M059J (cell line): ENCODE measurements at places on chromosomes 5 and 9.
A peak's percentile ranks its signal among the peaks of the same experiment; 100 is the strongest.

DNA sequence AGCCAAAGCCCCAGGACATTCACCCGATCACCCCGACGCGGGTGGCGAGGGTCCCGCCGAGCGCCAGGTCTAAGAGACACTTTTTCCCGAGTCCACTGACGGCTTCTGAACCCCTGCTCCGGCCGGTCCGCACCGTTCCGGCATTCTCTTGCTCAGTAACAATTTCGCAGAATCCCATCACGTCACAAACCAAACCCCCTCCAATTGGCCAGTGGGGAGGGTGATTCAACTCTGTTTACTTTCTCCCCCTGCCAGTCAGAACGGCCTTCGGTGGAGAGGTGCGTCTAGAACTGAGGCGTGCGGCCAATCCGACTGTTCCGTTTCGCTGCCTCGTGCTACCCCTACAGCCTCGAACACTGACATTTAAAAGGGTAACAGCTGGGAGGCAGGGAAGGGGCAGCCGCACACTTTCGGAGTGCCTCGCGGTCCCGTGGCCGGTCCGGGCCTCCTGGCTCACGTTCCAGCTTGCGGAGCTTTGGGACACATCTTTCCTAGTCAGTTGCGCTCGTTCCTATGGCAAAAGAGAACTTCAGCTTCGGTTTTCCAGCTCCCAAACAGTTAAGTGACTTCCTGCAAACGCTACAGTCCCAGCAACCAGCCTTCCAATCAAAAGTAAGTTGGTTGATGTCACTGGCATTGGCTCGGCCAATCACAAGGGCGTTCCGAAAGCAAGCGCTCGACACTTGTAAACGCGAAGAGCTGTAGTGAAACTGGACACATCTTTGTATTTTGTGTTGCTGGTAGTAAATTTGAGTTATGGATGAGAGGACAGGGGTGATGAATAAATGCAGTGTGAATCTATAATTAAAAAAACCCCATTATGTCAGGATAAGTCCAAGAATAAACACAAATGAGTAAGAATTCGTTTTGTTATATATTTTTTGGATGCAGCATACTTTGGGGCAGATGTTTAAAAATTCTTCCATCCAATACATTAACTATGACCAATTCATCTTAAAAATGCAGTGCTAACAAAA lies at the start of gene KLF9:
TSS of gene KLF9 (minus strand) at position 859 of the 977 bp plus-strand sequence. CDS start 1,294 bp downstream, outside the sequence.
- peak; percentile 98 for DNase-seq

DNA sequence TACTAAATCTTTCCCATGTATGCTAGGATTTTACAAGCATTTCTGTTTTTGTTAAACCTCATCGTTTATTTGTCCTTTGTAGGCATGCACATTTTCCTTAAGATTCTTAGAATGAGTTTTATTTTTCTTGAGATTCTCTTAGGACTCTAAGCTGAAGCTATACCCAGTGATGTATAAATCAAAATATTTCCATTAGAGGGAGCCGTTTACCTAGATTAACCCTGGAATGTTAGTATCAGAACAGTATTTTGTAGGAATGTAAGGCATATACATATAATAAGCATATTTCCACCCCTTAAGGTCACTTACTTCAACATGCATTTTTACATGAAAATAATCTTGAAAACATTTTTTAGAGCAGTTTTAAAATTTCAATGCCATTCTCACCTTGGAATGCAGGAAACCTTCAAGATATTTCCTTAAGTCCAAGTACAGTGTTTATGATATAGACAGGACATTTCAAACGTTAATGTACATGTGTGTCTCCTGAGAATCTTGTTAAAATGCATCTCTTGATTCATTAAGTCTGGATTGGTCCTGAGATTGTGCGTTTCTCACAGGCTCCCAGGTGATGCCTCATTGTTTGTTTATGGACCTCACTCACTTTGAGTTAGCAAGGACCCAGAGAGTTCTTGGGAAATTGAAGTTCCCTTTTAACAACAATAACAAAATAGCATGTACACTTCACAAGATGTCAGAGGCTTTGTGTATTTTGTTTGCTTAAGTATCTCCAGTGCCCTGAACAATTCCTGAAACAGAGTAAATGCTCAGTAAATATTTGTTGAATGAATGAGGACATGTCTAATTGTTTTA lies 34.9 kb upstream of the FCHO2 start:
- DNase-seq, result peak; percentile 52

DNA sequence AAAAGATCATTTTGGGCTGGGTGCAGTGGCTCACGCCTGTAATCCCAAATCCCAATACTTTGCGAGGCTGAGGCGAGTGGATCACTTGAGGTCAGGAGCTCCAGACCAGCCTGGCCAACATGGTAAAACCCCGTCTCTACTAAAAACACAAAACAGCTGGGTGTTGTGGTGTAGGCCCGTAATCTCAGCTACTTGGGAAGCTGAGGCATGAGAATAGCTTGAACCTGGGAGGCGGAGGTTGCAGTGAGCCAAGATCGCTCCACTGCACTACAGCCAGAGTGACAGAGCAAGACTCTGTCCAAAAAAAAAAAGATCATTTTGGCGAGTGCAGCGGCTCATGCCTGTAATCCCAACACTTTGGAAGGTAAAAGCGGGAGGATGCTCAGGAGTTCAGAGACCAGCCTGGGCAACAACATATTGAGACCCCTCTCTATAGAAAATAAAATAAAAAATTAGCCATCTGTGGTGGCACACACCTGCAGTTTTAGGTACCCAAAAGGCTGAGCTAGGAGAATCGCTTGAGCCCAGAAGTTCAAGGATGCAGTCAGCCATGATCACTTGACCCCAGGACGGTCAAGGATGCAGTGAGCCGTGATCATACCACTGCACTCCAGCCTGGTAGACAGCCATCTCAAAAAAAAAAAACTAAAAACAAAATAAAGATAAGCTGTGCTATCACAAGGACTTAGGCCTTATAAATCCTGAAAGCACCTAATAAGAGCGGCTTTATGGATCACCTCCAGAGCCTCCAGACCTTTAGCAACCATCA lies 16.2 kb downstream of the PPP2CA start:
- DNase-seq, result no peak

GRCh38 chr9:131721076-131721475 lies 18.8 kb downstream of the RAPGEF1 start:
- no peak for DNase-seq

DNA sequence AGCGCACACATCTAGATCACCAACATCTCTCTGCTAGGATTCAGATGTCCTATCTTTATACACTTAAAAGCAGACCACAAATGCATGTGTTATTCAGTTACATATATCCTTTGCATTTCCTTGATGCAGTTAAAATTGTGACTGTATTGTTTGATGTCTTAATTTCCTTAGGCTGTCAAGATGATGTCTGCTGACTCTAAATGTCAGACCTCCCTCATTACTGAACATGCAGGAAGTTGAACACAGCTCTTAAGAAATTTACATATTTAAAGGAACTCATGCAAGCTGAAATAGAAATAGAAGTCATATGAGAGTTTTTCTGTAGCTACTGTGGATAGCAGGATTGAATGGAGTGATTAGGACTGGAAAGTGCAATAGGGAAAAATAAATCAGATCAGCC lies 336.5 kb upstream of the SEMA6A start:
- DNase-seq, result no peak

DNA sequence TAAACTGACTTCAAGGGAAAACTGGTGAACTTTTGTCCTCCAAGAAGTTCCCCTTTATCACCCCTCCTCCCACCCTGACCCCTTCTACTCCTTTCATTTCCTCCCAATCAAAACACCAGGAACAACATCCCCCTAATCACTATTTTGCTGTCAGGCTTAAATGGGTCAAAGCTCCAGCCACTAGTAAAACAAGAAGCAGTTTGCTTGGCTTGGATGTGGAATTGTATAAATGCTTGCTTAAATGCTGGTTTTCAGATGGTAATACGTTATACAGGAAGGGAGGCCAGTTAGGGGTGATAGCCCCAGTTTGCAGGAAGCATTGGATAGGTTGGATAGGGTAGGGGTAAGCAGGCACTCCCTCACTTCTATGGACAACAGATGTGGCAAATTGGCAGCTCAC lies 473.6 kb downstream of the AGTPBP1 start:
- no peak for DNase-seq

DNA sequence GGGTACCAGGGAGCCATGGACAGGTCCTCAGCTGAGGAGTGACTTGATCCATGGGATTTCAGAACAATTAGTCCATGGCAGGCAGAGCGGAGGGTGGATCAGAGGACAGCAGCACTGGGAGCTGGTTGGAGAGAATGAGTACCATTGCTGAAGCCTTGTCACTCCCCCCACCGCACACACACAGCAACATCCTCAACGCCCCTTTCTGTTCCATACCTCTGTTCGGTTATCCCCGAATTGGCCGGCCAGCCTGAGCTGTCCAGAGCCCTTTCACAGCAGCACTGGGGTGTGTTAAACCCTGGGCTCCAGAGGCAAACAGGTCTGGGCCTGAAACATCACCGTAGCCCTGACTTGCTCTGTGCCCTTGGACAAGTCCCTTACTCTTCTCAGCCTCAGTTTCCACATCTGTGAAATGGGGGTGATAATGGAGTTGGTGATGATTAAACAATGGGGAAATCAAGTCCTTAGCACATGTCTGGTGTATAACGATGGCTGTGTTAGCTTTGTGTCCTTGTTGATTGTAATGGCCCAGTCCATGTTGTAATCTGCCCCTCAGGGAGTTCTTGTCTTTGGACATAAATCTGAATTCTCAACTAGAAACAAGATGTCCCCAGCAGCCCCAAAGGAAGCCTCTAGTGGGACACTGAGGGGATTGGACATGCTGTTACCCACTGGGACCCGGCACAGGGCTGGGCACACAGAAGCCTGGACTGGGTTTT lies 16.9 kb downstream of the GSN start:
- no peak for DNase-seq

DNA sequence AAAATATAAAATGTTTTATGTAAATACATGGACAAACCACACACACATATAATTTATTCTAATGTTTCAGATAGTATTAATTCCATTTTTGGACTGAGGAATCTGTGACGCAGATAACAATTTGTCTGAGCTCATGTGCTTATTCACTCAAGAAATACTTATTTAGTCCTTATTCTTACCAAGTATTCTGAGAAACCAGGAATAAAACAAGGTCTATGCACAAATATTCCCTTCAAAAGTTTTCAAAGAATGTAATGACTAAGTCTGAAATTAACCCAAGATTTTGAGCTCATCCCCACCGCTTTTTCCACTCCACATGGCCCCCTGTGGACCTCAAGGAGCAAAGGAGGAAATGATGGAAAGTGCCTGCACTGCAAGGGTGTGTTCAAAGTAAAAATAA lies 1022.3 kb downstream of the EFNA5 start:
- no peak for DNase-seq

DNA sequence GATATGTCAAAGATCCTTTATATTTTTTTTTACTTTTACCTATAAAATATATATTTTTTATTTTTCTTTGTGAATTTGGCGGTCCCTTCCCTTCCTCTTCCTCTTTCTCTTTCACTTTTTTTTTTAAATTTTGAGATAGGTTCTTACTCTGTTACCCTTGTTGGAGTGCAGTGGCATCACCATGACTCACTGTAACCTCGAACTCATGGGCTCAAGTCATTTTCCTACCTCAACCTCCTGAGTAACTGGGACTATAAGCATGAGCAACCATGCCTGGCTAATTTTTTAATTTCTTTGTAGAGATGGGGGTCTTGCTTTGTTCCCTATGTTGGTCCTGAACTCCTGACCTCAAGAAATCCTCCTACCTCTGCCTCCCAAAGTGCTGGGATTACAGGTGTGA lies 258.0 kb upstream of the CLINT1 start:
- peak; percentile 3 for DNase-seq

DNA sequence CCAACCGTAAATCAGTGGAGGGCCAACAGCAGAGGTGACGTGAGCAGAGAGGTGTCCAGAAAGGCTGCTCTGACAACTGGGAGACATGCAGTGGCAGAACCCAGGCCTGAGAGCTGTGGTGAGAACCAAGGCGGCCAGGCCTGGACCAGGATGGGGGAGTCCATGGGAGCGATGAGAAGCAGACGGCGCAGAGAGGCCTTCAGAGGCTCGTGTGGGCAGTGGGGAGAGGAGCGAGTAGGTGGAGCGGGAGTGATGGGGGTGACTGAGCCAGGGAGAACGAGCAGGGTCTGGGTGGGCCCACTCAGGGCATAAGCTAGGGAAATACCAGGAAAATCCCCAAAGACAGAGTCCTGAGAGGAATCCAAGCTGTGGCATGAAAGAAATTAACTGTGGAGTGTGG lies 7.9 kb upstream of the IL3 start:
- DNase-seq, result no peak

GRCh38 chr5:59042201-59043055 lies 459.6 kb downstream of the RAB3C start:
- DNase-seq, result peak; percentile 88

DNA sequence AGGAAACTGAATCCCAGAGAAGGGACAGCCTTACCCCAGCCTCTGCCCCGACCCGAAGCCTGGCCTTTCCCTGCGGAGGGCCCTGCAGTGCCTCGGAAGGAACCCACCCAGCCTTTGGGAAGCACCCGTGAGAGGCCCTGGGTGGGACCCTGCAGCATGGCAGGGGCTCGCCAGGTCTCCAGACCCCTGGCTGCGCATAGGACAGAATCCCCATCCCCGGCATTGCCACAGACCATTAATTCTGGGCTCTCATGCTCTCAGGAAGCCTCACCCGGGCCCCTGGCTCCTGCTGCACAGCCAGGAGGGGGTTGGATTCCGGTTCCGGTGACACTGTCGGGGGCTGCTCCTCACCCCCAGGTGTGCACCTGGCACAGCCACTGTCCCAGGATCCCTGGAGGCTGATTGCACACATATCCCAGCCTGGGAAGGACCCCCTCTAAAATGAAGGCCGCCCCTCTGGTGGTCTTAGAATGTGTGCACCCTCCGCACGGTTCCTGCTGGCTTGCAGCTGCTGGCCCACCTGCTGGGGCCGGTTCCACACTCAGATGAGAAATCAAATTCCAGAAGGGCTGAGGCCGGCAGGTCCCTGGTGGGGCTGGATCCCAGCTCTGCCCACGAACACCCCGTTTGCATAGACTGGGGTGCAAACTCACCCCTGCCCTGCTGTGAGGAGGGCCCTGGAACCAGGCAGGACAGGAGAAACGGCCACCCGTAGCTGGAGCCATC lies 4.7 kb downstream of the EGFL7 start:
- DNase-seq, result no peak

- DNase-seq, result no peak
Measured at GRCh38 chr5:73438645-73439470, 9.7 kb downstream of the FOXD1 start.

GRCh38 chr9:137494550-137495351 lies 35.6 kb upstream of the NSMF start:
- no peak for DNase-seq

GRCh38 chr9:111066468-111066867 lies 28.2 kb upstream of the LPAR1 start:
- DNase-seq, result no peak

GRCh38 chr9:132066511-132066910 lies 13.2 kb downstream of the MED27 start:
- no peak for DNase-seq

GRCh38 chr5:1555011-1555807 lies 31.4 kb upstream of the LPCAT1 start:
- peak; percentile 99 for DNase-seq
